ENCODE measurements at places on chromosomes 6 and 20.

GRCh38 chr20:34581341-34582184, 23.0 kb downstream of the MAP1LC3A start:
- DNase-seq = no peak

DNA sequence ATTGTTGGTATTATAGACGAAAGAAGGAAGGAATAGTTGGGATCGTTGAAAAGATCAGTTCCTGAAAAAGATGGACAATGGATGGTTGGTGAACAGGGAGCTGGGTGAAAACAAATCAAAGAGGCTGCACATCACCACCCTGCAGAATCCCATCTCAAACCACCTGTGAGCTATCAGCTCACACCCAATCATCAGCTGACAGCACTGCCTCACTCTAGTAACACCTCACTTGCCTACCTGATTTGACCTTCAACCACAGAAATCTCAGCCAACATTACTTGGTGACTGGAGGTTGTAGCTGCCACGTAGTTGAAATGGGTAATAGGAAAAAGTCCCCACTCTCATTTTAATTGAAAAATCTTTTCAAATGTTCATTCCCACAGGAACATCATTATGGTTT, 101.8 kb upstream of the DST start:
- no peak for DNase-seq

- DNase-seq = no peak
Observed at GRCh38 chr6:135906542-135906941, 55.0 kb downstream of the PDE7B start.

- no peak for DNase-seq
Observed at GRCh38 chr6:111487661-111488060, 4.6 kb upstream of the REV3L start.

DNA sequence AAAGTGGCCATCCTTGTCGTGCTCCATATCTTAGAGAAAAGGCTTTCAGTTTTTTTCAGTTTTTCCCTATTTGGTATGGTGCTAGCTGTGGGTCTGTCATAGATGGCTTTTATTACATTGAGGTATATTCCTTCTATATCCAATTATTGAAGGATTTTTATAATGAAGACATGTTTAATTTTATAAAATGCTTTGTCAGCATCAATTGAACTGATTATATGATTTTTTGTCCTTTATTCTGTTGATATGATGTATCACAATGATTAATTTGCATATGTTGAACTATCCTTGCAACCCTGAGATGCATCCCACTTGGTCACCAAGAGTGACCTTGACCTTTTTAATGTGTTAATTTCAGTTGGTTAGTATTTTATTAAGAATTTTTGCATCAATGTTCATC, 55.1 kb upstream of the VGLL2 start:
- DNase-seq = no peak

DNA sequence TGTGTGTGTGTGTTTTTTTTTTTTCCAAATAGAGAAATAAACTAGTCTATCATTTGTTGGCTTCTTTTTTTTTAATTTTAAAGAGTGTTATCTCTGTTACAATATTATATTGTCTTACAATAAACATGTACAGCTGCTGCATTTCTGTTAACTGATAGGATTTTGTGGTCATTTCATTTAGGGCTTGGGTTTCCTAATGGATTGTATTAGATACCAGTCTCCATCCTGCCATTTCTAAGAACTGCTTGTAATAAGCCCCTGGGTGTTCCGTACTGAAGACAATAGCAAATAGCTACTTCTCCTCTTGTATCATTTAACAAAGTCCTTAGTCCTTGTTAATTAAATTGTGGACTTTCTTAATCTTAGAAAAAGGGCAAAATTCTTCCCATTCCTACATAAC, 45.7 kb downstream of the SOBP start:
- no peak for DNase-seq

GRCh38 chr6:162408826-162409535, 318.6 kb downstream of the PRKN start:
- DNase-seq = no peak

- DNase-seq = no peak
Observed at GRCh38 chr20:12067686-12068085, 150.0 kb downstream of the BTBD3 start.

DNA sequence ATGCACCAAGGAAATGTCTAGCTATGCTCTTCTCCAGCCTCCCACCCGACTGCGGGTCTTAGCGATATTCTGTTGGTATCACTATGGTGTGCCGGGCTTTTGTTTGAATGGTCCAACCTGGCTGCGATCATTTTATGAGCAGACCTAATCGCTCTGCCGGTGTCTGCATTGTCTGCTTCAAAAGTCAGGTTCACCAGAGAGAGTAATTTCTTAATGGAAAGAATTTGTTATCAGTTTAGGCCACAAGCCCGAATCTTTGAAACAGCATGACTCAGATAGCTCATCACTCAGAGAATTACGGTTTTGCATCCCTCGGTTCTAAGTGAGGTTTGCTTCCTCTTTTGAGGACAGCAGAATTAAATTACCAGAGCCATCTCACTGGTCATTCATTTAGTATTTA, 521.0 kb upstream of the ARID1B start:
- no peak for DNase-seq

- no peak for DNase-seq
Observed at GRCh38 chr20:63706027-63706695, 1.6 kb downstream of the ARFRP1 start.

GRCh38 chr6:8436966-8437365, 1.6 kb upstream of the SLC35B3 start:
- no peak for DNase-seq

DNA sequence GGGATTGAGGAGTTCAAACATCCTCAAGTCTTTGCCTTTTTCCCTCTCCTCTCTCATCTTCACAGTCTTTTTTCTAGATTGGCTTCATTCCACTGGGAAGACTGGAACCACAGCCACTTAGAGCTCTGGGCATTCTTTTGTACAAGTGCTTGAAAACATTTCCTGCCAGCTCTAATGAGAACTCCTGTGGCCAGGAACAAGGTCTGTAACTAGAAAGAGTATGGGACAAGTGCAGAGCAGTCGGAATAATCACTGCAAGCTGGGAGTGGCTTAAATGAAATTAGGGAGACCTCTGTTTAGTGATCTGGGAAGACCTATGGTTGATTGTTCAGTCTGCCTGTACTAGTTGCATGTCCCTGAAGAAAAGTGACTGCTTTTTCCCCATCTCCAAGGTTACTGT, 41.0 kb upstream of the SMIM8 start:
- DNase-seq = no peak

GRCh38 chr6:148999929-149000468, 253.2 kb downstream of the UST start:
- no peak for DNase-seq

GRCh38 chr20:38873050-38873581, 53.1 kb upstream of the FAM83D start:
- DNase-seq = no peak

DNA sequence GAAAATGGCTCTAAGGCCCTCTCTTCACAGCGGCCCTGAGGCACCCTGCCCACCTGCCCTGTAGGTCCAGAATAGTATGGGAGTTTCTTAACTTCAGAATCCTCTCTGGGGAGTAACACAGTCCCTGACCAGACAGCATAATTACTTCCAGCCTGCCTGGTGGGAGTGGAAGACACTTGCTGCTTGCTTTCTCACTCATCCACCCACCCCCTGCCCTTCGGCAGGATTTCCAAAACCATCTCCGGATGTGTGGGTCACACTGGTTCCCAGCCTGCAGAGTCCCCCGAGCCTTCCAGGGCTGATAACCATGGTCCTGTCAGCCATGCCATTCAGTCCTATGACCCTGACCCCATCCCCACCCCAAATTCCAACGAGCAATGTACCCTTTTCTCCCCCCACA, 5.4 kb downstream of the SLC29A1 start:
- no peak for DNase-seq

- no peak for DNase-seq
Observed at GRCh38 chr20:58277578-58278472, 31.7 kb upstream of the RAB22A start.

DNA sequence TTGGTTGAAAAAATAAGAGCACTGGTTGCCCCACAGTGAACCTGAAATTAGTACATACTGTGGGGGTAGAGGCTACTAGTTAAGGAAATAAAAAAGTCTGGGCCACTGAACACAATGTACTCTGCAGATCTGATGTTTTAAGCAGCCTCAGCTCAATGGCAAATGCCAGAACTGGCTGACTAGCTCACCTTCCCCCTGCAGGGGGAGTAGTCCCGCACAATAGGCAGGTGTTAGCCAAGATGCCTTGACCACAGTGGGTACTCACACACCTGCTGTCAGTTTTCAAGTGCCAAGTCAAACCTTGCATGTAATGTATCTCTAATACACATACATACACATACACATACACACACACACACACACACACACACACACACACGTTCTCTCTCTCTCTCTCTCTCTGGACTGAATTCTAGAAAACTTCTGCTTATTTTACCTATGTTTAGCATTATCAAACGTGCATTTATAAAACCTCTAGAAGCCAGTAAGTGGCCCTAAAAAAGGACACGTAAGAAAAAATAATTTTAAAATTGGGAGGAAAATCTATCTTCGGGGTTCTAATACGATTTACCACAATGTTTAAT, 36.1 kb downstream of the GMDS start:
- DNase-seq = no peak

DNA sequence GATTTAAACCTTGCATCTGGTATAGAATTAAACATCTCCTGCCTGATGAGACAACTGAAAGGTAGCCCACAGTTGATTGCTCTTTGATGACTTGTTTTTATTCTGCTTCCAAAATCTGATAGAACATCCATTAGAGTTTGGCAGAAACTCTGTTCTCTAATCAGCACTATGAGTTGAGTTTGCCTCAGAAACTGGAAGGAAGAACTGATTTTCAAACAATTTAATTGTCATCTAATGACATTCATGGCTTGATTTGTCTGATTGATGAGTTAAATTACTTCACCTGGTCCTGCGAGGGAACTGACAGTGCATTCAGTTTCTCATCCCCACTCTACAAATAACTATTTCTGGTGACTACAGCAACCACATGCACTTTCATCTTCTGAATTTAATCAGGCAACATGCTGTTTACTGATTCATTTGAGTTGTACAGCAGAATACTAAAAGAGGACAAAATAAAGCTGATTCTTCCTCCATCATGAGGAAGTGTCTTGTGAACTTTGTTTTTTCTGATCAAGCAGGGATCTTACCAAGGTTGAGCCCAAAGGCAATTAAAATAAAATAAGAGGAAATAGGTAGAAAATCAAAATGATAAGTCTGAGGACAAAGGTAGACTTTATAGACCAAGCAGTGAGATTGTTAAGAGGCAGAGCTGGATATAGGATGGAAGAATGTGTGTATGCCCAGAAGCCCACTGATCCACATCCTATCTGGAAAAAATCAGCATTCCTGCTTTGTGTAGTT, 15.7 kb upstream of the MRAP2 start:
- DNase-seq = no peak

DNA sequence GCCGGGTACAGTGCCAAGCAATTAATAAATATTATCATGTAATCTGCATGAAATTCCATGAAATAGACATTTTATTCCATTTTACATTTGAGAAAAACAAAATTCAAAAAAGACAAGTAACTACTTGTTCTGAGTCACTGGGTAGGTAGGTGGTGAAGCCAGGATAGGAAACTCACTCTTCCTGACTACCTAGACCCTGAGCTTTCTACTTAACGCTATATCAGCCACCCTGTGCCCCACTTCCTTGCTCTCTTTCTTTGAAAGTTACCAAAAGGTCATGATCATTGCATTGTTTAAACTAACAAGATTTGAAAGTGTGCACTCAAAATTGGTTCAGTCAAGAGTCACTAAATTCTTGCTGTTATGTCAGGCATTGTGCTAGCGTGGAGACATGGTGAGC, 235.7 kb downstream of the CD83 start:
- no peak for DNase-seq

DNA sequence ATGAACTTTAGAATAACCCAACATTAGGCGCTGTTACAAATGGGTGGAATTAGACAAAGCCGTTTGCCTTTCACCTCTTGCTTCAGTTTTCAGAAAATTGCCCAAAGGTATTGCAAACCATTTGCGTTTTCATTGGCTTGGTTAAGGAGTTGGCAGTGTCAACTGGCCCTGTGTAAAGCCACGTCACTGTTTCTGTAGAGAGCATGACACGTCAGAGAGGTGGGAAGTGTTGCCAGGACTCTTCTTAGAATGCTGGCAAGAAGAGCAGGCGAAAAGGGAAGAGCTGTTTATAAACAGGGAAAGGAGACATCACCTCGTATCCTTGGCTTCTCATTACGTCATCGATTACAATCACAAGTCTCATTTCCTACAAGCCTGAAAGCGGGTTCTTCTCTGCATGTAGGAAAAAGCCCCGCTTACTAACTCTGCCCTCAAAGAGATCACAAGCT, 4.2 kb upstream of the IRF4 start:
- no peak for DNase-seq

DNA sequence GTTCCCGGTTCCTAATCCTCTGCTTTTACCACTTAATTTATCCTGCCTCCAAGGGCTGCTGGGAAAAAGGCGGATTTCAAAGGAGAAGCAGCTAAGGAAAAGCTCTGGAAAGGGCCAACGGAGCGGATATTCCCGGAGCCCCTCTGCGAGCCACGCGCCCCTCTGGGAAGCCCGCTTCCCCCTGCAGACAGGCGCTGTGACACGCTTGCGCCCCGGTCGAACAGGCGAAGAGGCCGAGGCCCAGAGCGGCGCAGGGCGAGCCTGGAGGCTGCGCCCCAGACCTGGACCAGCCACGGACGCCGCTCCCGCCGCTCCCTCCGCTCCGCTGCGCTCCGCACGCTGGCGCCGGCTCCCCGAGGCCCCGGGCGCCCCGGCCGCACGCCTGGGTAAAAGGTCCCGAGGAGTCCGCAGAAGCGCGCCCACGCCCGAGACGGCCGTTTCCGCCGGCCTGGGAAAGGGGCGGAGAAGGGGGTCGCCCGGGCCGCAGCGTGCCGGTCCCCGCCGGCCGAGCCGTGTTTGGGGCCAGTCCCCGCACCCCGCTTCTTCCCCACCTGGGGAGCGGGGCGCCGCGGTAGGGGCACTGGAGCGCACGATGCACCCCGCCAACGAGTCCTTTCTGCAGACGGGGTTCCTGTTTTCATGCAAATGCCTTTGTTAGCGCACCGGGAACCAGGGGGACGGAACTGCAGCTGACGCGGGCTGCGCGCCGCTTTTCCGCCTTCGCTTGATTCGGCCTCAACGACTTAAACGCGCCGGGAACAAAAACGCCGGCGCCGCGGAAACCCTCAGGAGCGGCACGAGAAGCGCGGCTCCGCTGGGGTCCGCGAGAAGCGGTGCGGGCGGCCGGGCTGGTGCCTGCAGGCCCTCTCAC, 91.9 kb upstream of the SIRPA start:
- no peak for DNase-seq
